CD4-positive, alpha-beta T cell treated with Interleukin-21 for 1 hour (primary cell): ENCODE measurements at places on chromosomes 13 and 19.

DNA sequence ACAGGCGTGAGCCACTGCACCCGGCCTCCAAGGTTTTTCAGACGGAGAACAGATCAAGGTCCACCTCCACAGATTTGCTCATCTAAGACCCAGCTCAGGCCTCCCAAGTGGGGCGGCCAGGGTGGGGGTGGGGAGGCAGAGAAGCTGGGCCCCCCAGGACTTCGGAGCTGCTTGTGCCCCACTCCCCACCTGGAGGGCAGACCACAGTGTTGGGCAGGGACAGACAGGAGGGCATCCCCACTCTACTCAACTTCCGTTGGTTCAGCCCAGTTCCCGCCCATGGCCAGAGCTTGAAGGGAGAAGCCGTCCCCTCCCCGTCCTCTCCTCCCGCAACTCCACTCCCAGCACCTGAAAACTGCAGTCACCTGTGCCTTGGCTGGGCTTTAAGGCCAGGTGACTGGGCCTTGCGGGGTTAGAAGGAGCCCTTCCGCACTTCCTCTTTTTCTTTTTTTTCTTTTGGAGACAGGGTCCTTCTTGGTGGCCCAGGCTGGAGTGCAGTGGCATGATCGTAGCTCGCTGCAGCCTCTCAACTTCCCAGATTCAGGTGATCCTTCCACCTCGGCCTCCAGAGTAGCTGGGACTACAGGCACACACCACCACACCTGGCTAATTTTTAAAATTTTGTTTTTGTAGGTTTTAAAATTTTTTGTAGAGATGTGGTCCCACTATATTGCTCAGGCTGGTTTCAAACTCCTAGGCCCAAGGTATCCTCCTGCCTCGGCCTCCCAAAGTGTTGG is 734 bp upstream of the LRRC8E start:
- no peak for DNase-seq

DNA sequence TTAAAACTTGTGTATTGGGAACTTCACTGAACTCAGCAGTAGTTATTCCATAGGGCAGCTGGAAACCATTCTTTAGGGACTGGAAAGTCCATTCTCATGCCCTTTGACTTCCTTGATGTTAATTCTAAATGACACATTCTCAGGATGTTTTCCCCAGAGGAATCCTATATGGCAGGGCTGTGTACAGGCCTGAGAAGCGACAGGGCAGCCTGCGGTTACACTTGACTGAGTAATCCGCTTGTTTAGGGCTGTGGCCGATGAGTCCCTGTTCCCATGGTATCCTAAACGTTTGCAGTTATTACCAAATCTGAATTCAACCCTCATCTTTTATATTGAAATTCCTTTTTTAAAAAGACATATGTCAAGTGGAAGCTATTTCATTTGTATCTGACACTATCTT is 83.5 kb downstream of the COL4A2 start:
- no peak for DNase-seq

- DNase-seq = no peak
These were observed 17.7 kb downstream of the PLEKHF1 start for GRCh38 chr19:29683009-29683408.

DNA sequence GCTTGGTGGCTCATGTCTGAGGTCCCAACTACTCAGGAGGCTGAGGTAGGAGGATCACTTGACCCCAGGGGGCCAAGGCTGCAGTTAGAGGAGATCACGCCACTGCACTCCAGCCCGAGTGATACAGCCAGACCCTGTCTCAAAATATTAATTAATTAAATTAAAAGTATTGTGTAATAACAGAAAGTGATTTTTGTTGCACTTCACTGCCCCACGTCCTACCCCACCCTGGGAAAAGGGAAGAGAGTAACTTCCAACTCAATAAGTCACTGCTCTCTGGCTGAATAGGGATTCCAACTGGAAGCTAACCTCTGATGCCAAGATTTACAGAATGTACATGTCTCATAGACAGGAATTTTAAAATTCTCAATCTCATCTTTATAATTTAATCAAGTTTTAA is 47.2 kb downstream of the ZNF611 start:
- no peak for DNase-seq

DNA sequence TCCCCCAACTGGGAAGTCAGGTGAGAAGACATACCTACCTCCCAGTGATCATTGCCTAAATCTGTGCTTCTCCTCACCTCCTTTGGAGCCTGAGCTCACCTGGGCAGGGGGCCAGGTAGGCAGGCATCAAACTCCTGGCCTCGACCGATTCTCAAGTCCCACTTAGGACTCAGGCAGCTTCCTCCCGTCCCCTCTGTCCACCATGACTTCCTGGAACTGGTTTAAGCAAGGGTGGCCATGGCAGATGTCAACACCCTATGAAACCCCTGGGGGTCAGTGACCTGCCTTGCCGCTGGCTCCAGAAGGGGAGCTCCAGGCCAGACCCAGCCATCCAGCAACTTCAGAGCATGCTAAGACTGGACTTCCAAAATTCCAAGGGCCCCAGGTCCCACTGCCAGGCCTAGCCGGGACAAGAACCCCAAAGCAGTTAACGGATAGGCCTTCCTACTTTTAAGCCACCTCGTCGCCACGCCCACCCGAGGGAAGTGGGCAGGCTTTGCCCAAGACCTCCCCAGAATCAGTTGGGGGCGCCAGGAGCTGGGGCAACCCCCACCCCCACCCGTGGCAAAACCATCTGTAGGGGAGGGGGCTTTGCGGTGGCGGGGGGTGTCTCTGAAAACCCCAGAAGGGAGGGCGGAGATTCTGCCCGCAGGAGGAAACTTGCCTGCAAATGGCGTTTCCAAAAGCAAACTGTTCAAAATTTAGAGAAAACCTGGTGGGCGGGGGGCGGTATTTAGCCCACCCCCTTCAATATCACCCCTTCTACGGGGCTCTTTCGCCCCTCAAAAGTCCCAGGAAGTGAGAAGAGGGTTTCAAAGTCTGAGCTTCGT is 657 bp downstream of the PLIN3 start:
- peak; percentile 63 for DNase-seq

- no peak for DNase-seq
These were observed 21.6 kb downstream of the VASP start for GRCh38 chr19:45528744-45529419.

- DNase-seq = no peak
These were observed 60.0 kb upstream of the SPRY2 start for GRCh38 chr13:80400865-80401426.

GRCh38 chr19:1651568-1652291 is 685 bp downstream of the TCF3 start:
- DNase-seq = peak; percentile 46

GRCh38 chr19:567296-567900 is 5.0 kb upstream of the BSG start:
- no peak for DNase-seq

DNA sequence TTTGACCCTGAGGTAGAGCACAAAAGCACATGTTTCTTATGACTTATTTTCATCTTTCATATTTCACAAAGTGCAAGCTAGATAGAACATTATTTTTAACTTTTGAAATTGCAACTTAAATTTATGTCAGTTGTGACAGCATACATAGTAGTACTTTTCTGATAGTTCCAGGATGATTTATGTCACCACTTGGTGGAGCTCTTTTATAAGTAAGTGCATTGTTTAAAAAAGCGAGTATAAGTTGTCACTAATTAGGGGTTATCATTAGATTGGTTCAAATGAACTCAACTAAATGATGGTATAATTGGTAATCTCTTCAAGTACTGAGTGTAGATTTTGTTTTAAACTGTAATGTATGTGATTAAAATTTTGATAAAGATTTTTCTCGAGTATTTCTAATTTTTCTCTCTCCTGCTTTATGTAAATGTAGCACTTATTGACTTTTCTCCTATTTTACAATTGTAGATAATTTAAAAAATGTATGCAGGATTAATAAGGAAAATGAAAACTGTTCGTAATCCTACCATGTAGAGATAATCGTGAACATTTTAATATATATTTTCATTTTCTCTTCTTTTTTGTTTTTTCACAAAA is 31.1 kb downstream of the RB1 start:
- peak; percentile 70 for DNase-seq

- no peak for DNase-seq
These were observed 165.1 kb downstream of the PDS5B start for GRCh38 chr13:32751340-32751739.

GRCh38 chr13:111339366-111340143 is 19.1 kb downstream of the TEX29 start:
- no peak for DNase-seq

GRCh38 chr19:41206456-41206855 is 12.6 kb upstream of the AXL start:
- DNase-seq = no peak

GRCh38 chr13:72740015-72740414 is 12.3 kb downstream of the BORA start:
- DNase-seq = no peak

GRCh38 chr19:5933391-5934068 is 19.5 kb downstream of the CAPS start:
- DNase-seq = no peak

GRCh38 chr19:28117143-28117542 is 1095.8 kb downstream of the UQCRFS1 start:
- no peak for DNase-seq

DNA sequence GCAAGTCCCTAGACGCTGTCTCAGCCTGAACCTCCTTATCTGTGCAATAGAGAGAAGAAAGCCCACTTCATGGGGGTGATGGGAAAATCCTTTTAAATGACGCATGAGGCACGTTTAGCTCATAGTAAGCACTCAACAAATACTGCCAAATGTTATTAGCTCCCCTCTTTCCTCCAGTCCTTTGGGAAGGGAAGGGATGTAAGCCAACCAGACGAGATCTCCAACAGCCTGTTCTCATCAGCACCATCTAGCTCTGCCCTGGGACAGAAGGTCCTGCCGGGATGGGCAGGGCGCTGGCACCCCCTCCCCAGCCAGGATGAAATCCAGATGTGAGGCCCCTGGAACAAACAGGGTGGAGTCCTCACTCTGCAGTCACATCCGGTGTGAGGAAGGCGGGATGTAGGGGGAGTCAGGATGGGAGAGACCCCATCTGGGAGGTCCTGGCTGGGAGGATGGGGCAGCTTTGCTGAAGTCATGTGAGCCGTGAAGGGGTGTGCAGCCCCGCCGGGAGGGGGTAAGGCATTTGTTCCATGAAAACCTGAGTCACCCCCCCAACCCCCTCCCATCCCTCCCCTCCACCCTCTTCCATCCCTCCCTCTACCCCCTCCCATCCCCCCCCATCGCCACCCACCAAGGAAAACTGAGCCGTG is 4.6 kb downstream of the S1PR2 start:
- DNase-seq = no peak

DNA sequence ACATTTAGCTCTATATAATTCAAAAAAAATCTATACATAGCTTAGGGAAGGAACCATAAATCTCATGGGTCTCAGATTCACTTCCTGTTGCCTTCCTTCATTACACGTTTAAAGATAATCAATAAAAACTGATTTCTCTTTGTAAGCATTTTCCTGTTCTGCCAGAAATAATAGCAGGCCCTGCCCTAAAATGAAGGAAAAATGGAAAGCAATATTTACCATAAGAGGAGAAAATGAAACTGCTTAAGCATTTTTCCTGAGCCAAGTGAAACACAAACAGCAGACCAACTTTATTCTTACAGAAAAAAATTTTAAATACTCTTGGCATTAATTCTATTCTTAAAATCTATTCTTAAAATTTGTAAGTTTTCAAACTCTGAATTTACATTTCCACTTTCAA is 4.0 kb downstream of the LHFPL6 start:
- DNase-seq = no peak

GRCh38 chr13:20270163-20270865 is 38.2 kb upstream of the GJB6 start:
- DNase-seq = no peak

DNA sequence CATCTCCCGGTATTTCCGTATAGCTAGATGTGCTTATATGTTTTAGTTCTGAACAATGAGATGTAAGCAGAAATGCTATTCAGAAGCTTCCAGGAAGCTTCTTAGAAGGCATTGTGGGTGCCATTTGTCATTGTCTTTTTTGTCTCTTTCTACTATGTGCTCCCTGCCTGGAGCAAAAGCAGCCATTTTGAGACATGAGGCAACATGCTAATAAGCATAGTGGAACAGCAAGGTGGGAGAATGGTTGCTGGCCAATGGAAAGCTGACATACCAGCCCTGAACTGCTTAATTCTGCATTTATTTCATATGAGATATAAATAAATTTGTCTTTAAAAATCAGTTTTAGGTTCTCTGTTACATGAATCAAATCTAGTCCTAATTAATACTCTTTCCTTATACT is 299.7 kb downstream of the LMO7 start:
- no peak for DNase-seq

- no peak for DNase-seq
These were observed 17.9 kb downstream of the MLLT1 start for GRCh38 chr19:6261883-6262282.

DNA sequence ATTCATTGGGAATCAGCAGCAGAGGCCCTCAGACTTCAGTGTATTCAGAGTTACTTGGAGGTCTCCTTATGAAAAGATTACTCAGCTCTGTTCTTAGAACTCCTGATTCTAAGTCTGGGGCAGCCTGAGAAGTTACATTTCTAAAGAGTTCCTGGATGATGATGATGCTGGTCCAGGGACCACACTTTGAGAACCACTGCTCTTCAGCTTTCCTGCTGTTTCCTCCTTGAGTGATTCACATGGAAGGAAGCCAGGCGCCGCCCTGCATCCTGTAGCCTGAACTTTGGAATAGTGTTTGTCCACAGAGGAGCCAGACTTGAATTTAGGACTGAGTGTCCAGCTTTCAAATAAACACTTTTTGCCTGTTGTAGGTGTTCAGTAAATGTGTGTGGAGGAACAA is 2.9 kb downstream of the CEBPG start:
- no peak for DNase-seq

DNA sequence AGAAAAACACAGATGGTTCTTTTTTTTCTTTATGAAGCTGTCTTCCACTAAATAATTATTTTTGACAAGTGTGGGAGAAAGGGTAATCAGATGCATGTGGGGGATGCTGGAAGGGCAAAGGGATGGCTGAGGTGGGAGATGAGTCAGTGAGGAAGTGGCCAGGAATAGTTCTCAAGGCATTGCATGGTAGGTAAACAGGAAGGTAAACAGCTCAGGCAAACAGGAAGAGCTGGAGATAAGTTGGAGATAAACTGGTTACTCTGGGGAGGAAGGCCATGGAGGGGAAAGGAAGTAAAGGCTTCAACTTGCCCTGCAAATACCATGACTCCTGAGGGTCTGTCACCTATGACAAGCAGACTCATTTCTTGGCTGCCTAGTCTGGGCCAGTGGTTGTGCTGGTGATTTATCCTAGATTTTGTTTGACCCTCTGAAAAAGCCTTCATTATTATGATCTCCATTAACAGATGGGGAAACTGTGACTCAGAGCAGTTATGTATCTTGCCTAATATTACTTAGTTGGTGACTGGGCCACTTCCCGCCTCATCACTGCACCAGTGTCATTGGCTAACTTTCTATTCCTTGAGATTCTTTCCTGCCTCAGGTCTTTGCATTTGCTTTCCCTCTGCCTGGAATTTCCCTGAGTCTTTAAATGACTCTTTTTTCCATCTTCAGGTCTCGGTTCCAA is 17.1 kb downstream of the ACTL9 start:
- no peak for DNase-seq

- no peak for DNase-seq
These were observed 235.5 kb downstream of the PCDH9 start for GRCh38 chr13:66994517-66995202.

GRCh38 chr13:111066544-111066943 is 48.6 kb upstream of the ARHGEF7 start:
- DNase-seq = no peak
